Stimulated activated CD8-positive, alpha-beta memory T cell treated with anti-CD3 and anti-CD28 coated beads, Interleukin-15, amount 100 ng/mL, for 4 hours (primary cell): ENCODE measurements at places on chromosomes 5 and 9.

DNA sequence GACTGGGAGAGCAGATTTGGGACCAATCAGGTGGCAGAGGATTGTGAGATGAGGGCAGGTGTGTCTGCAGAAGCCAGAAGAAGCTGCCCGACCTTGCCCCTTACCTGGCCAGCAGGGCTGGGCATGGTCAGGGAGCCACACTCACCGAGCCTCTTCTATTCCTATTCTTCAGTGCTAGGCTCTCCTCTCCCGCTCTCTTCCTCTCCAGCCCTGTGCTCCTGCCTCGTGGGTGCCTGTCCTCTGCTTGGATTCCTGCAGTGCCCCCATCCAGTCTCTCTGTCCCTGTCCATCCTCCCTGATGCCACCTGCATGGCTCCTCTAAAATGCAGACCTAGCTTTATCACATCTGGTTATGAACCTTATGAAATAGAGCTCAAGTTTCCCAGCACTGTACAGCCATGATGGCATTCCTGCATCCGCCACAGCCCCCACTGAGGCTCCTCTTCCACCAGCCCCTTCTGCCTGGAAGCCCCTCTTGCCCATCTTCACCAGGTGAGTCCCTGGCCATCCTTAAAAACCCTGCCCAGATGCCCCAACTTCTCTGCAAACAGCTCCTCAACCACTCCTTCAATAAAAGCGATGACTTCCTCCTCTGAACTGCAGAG is 8.2 kb downstream of the UBE2QL1 start:
- no peak for DNase-seq

DNA sequence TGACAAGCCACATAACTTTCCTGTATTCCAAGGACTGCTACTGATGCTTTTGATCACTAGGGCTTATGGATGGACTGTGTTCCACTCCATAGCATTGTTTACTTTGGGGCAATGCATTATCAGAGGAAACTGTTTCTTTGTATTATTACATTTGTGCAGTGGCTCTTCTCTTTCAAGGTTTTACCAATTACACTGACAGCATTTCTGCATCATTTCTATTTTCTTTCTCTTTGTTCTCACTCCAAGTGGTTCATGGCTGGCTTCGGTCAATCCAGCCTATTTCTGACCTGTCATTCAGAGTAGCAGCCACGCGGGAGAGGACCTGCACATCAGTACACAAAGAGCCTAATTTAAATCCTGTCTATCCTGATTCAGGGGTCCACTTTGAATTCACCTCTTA is 711.0 kb downstream of the TLE4 start:
- no peak for DNase-seq

GRCh38 chr9:79390077-79390698 is 181.6 kb upstream of the TLE4 start:
- no peak for DNase-seq

DNA sequence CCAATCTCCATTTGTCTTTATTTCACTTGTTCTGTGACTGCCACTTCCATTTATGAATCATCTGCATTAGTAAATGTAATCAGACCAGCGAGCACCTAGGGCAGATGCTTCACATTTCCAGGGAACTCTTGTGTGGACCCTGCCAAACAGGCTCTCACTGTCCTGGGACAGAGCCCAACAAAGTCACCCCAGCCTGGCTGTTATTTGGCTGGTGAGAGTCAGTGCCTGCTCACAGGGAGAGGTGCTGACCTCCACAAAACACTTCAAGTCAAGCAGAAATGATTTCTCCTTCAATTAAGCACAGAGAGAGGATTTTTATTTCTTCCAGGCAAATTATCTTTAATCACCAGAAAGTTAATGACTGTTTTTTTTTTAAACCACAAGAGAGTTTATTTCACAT is 568.0 kb downstream of the MTRR start:
- no peak for DNase-seq

DNA sequence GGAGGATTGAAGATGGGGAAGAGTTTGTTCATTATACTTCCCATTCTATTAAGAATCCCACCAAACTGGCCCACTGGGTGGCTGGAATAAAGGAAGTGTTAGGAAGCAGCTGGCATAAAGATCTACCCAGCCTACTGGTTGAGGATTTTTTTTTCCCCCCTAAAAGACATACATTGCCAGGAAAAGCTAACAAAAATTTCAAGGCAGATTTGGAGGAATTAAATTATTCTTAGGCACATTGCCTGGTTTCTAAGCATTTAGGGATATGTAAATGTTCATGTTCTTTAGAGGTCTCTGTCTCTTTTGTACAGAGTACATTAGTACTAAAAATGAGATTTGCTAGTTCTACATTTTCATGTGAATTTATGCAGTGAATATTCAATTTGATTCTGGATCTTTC is 8.3 kb downstream of the PIK3R1 start:
- DNase-seq = no peak
